ENCODE measurements at places on chromosomes 11 and 22.

DNA sequence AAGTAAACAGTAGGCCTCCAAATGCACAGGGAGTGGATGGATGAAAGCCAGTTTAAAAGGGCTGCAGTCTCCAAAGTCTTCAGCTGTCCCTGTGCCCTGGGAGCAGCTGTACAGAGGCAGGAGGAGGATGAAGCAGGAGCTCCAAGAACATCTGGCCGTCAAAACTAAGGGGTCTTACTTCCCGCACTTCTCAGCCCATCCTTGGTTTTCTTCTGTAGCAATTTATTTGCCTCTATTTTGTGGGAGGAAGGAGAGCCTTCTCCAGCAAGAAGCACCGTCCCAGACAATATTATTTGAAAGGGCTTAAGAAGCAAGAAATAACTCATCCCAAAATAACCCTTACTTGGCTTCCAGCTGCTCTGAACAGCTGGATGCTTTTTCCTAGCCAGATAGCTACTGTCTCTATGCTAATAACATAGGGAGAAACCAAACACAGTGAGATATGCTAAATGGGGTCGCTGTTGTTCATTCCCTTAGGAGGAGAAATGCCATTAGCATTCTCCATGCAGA is 133.2 kb downstream of the SPATA19 start:
- DNase-seq, result no peak

DNA sequence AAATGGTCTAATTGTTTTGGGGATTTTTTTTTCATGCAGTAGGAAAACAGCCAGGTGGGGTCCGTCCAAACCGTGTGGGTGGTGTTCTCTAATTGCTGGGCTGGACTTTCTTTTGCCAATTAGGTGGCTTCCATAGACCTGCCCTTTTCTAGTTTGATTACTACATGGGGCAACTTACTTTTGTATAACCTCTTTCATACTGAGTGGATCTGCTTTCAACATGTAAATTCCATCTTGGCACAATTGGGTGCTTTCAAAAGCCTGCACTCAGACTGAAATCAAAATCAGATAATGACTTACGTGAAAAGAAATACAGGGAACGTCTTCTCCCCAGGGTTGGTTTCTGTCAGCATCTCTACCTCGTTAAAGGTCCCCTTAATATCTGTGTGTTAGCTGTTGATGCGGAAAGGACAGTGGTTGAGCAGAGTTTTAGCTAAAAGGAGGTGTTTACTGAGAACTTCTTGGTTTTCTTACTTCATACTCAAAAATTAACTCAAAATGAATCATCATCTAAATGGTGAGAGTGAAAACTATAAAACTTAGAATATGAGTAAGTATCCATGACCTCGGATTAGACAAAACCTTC is 72.1 kb downstream of the BARX2 start:
- no peak for DNase-seq

- DNase-seq, result no peak
Measured at GRCh38 chr22:39176143-39176713, 23.7 kb upstream of the CBX7 start.

DNA sequence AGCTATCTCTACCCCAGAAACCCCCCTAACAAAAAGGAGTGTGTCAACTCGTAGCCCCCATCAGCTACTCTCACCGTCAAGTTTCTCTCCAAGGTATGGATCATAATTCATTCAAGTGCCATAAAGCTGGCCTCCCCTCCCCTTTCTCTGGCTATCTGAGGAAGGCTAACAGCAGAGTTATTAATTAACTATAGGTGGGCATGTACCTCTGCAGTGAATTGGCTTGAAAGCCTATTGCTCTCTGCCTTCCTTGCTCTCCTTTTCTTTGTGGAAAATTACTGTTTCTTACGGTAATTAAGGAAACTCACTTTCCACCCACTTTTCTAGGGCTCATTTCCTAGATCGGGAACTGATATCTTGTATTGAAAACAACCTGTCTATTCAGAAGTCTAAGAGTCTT is 14.1 kb downstream of the POLA2 start:
- DNase-seq, result no peak

GRCh38 chr11:11387622-11388305 is 34.7 kb upstream of the CSNK2A3 start:
- DNase-seq, result no peak

- DNase-seq, result no peak
Measured at GRCh38 chr22:46269564-46269963, 1.8 kb downstream of the TTC38 start.

GRCh38 chr11:10064828-10065227 is 229.2 kb downstream of the SBF2 start:
- DNase-seq, result no peak

GRCh38 chr11:115126092-115126491 is 378.1 kb downstream of the CADM1 start:
- DNase-seq, result no peak

DNA sequence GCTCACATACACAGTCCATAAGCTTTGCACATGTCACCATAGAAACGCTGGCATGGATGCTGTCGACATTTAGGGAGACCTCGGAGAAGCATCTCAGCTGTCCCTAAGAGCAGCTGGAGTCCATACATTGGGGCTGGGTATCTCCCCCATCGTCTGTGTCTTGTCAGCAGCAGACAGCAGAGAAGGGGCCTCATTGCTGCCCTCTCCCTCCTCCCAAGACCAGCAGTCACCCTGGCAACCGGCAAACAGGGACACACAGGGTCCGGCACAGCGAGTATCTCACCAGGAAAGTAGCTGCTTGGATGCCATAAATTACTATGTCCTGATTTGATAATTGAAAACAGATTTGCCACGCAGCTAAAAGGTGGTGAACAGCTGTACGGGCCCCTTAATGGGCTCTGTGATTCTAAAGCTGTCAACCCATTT is 84.4 kb downstream of the CD44 start:
- no peak for DNase-seq

- no peak for DNase-seq
Measured at GRCh38 chr22:40525250-40525884, 111.2 kb downstream of the MRTFA start.

- DNase-seq, result no peak
Measured at GRCh38 chr11:69922015-69922595, 102.9 kb upstream of the FGF3 start.
